ENCODE measurements at places on chromosomes 16 and 17.

- no peak for DNase-seq
Observed at GRCh38 chr17:79843474-79843815, 4.2 kb upstream of the CBX4 start.

- DNase-seq, result no peak
Observed at GRCh38 chr16:84933774-84934631, 77.3 kb downstream of the ZDHHC7 start.

DNA sequence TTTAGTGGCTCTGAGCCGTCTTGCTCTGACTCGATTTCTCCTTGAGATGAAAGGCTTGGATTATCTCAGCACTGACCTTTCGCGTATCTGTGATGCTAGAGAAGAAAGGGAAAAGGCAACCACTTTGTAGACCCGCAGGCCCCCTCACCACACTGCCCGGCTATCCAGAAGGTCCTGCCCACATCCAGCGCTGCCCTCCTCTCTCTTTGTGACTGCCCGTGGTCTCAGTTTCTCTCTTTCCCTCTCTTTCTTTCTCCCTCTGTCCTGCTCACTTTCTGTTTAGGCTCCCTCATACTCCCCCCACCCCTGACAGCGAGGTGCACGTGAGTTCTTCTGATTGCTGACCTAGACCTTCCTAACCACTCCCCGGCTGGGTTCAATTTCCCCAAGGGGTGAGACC is 12.8 kb upstream of the TBX21 start:
- no peak for DNase-seq

DNA sequence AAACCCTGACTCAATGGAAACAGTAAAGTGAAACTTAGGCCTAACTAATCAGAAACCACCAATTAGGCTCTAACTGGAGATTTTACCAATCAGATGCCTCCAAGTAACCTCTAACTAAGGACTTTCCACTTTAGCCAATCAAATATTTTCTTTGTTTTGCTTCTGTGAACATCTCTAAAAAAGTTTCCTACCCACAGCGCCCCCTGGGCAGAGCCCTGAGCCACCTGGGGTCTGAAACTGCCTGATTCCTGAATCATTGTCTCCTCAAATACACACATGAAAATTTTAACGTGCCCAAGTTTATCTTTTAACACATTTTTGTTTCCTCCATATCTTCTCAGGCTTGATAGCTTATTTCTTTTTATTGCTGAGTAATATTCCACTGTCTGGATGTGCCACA is 19.0 kb downstream of the ADAD2 start:
- DNase-seq, result no peak

DNA sequence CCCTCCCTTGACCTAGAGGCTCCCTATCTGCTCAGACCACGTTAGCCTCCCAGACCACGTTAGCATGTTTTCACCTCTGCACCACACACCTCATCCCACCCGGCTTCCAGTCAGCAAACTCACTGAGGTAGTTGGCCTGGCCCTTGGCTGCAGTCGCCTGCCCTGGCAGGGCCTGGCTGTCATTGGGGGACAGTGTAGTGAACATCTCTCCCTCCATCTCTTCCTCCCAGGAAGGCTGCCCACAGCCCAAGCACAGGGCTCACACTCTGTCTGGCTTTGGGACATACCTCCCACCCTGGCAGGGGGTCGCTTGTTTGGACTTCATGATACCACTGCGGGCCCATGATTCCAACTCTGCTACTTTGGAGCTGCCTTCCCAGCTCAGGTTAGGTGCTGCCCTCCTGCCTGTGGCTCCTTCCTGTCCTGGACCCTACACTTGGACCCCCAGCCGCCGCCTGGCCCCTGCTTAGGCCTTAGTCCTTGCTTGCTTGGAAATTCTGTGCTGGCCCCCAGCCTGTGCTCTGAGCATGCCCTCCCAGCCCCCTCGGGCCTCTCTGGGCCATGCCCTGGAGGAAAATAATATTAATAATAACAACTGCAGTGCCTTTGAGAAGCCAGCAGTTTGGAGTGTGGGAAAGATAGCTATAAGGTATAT is 167.7 kb downstream of the COPRS start:
- DNase-seq, result no peak
